Stromal cell of bone marrow (primary cell): ENCODE measurements at places on chromosomes 13 and 19.

GRCh38 chr13:95298971-95299621 lies 2.2 kb downstream of the ABCC4 start:
- DNase-seq: no peak

DNA sequence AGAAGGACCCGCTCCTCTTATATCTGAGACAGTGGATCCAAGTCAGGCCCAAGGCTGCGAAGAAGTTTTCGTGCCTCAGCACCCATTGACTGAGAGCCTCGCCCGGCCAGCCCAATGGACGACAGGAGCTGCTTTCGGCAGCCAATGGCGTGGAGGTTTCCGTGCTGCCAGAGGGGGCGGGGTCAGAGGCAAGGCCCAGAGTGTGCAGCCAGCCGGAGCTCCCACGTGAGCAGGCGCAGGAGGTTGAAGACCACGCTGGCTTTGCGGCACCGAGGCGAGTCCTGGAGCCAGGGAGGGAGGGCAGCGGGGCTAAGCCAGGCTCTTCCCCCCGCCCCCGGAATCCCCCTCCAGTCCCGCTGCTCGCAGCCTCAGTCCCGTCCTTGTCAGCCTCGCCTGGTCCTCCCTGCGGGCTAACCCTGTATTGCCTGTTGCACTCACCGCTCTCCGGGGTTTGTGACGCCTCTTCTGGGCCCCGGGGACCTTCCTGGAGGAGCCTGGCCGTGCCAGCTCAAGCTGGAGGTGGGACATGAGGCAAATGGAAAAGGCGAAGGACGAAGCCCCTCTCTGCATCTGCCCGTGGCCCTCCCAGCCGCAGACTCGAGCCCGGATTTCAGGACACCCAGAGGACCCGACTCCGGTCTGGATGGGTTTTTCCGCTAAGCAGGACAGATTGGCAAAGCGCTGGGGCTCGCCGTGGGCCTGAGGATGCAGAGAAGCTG lies 1.5 kb downstream of the IFNL4 start:
- DNase-seq: no peak

DNA sequence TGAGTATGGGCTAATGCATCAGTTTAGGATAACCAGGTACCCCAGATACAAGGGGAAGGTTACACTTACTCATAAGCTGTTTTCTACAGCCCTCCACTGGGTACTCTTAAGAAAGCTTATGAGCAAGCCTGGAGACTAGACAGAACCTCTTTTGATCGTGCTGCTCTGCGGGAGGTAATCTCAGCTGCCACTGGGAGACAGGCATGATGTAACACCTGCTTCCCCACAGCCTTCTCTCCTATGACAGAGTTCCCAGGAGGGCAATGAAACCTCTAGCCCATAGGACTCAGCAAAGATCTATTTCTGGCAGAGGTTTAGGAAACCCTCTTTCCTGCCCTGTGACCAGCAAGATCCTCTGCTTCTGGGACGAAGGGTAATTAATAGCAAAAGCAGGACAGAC lies 65.6 kb downstream of the WASF3 start:
- DNase-seq: no peak

GRCh38 chr13:94515911-94516310 lies 36.4 kb upstream of the DCT start:
- DNase-seq: no peak
